ENCODE measurements at places on chromosomes 5 and 9.

- no peak for DNase-seq
Observed at GRCh38 chr9:125635888-125636287, 71.1 kb downstream of the MAPKAP1 start.

DNA sequence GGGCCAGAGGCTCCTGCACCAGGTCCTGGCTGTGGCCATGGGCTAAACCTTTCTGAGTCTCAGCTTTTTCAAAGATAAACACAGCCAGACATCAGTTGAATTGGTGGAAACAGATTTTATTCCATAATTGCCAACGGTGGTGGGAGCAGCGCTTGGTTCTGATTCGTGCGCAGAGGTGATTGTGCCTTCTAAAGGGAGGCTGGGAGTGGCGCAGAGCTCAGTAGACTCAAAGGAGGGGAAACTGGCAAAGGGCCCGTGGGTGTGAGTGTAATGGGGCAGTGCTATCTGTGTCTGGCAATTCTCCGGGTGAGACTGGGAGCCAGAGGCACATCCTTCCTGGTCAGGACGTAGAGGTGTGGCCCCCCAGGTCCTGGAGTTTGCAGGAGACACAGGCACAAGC lies 169.4 kb upstream of the PPP1R26 start:
- DNase-seq: no peak

- DNase-seq: no peak
Observed at GRCh38 chr5:169265888-169266287, 35.1 kb downstream of the SLIT3 start.

- DNase-seq: peak; percentile 30
Observed at GRCh38 chr5:138077064-138077696, 6.7 kb upstream of the WNT8A start.

DNA sequence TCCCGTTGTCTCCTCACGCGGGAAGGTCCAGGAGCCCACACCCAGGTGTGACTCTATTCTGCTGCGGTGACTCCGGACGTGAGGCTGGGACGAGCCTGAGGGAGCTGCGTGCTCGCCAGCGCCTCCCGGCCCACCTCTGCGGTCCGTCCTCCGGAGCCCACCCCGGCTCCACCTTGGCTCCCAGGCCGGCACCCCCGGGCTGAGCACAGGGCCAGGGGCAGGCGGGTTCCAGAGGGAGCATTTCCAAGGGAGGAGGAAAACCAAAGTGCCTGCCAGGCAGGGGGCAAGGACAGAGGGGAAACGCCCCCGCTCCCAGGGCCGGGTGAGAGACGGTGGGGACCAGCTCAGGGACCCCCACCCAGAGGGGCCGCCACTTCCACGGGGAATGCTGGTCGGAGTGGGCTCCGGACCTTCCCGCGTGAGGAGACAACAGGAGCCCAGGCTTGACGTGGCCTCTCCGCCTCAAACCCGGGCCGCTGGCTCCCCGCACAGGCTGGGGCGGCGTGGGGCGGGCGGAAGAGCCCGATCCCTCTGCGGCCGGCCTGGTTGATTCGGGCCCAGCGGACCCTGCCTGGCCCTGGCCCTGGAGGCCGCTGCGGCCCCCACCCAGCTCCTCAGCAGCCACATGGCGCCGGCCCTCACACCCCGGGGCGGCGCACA lies 26.0 kb downstream of the IRX4 start:
- DNase-seq: no peak

- DNase-seq: no peak
Observed at GRCh38 chr5:181198905-181199519, 6.0 kb downstream of the TRIM7 start.

Measured in T follicular helper cell (primary cell).